ENCODE measurements at places on chromosomes 12 and 14. TPM values are rescaled to one million over a fixed set of nuclear protein-coding genes. Genes with fewer than 3 reads are reported as not detected.

The KRT72 gene
- not detected for total RNA-seq

The GNB3 gene
- 1.7 TPM for total RNA-seq

The ZFC3H1 gene
- 17.6 TPM for total RNA-seq

The LUM gene
- total RNA-seq = 115 TPM

The TRHDE gene
- total RNA-seq = 0.38 TPM

The KLHL28 gene
- 9.6 TPM for total RNA-seq

The NR4A1 gene
- 4.0 TPM for total RNA-seq
